ENCODE measurements at places on chromosomes 2 and 18. TPM values are rescaled to one million over a fixed set of nuclear protein-coding genes. Genes with fewer than 3 reads are reported as not detected.

The RNF149 gene
- 20.6 TPM for polyA plus RNA-seq

The INSIG2 gene
- polyA plus RNA-seq = 14.6 TPM

The MLPH gene
- polyA plus RNA-seq = 60.3 TPM

DNA sequence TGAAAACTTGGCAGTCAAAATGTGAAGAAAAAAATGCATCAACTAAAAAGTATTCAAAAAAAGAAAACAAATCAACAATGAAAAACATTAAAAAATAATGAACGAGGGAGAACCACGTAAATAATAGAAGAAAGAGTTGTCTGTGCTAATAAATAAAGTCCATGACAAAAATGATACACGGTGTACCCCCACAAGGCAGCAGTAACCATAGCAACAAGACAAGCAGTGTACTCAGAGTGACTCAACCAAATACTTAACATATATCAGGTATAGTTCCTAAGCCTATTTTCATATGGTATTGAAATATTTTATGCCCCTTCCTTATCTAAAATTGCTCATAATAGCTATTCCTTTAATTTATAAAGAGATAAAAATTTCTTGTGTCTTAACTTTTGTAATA, 162.3 kb upstream of the TMEM200C start:
- no peak for DNase-seq

DNA sequence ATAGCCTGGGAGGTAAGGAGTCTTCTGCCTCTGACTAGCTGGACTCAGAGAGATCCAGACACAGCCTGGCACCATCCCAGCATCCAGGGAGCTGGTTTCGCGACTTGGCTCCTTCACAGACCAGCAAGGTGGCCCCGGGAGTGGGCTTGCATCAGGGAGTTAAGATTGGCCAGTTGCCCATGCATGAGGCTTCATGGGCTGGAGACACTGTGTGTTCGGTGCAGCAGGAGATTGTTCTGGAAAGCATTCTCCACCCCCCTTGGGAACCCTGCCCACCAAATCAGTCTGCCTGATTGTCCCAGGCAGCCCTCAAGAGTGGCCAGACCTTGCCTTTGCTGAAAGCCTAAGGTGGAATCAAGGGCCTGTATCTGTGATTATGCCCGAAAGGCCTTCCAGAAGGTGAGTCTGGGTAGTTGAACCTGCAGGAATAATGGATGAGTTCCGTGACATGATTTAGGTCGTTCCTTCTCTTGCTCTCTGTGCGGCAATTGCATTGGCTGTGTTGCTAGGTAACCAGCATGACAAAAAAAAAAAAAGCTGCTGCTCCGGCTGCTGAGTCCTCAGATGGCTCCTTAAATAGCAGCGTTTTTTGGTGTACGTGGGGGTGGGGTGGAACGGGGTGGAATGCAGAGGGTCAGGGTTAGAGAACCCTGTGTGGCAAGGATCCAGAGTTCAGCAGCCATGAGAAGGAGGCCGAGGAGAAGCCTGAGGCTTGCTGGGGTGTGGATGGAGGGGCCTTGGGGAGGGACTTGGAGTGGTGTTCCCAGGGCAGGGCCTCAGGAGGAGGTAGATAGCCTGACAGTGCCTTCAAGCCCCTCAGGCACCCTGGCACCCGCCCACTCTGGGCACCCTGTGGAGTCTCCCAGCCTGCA, 93.0 kb upstream of the MCFD2 start:
- peak; percentile 74 for DNase-seq

GRCh38 chr2:124485659-124486058, 460.6 kb downstream of the CNTNAP5 start:
- no peak for DNase-seq

GRCh38 chr18:72674710-72675109, 130.6 kb upstream of the CBLN2 start:
- no peak for DNase-seq

Measured in heart left ventricle (tissue), 16 donors.